ENCODE measurements at places on chromosomes 7 and 10. TPM values are rescaled to one million over a fixed set of nuclear protein-coding genes. Genes with fewer than 3 reads are reported as not detected.

The UBE2D4 gene
- total RNA-seq: 3.4 TPM

DNA sequence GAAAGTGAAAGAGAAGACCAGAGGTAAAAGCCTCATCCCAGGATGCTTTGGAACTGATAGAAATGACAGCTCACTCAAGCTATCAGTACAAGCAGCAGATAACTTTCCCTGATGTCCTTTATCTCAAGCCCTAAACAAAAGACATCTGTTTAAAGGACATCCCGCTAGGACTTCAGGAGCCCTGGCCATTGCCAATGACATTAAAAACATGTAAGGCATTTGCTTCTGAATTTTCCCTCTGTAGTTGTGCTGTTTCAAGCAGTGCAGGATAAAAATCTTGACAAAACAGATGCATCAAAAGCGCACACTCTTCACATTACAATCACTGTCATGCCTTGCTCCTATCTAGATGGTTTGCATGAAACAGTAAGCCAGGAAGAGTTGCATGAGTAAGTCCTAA lies 159.8 kb downstream of the AOAH start:
- no peak for DNase-seq
- no peaks in the 10 kb centered on the region for H3K4me1 ChIP-seq
- no peaks in the 10 kb centered on the region for H3K27me3 ChIP-seq
- no peak overlapping the region for H3K4me3 ChIP-seq
- H3K36me3 ChIP-seq: no peaks in the 10 kb centered on the region
- no peak overlapping the region for H3K27ac ChIP-seq

DNA sequence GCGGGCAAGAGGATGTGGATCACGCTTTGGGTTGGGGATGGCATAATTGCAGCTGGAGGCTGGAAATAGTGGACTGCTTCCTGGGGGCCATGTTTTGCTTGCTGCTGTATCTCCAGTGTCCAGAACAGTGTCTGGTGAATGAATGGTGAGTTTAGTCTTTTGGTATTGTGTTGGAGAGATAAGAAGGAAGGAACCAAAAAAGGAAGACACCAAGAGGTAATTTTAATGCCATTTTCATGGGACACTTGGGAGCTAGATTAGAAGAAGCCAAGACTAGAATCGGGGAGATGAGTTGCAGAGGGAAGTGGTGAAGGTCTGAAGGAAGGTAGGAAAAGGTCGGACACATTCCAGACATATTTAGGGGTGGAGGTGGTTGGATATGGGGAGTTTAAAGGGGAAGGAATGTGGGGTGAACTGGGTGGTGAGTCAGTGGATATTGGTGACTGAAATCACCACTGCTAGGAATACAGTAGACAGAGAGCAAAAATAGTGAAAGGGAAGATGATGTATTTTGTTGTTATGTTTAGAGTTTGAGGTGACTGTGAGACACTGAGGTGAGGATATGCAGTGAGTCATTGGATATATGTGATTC lies 76.7 kb downstream of the CCNY start:
- no peak overlapping the region for H3K4me3 ChIP-seq
- H3K36me3 ChIP-seq: no peaks in the 10 kb centered on the region
- H3K27me3 ChIP-seq: no peaks in the 10 kb centered on the region
- no peak for DNase-seq
- H3K27ac ChIP-seq: no peak overlapping the region

GRCh38 chr10:95440756-95441546 lies 120.2 kb downstream of the SORBS1 start:
- no peaks in the 10 kb centered on the region for H3K36me3 ChIP-seq
- H3K4me3 ChIP-seq: no peak overlapping the region
- H3K27me3 ChIP-seq: no peaks in the 10 kb centered on the region
- DNase-seq: no peak

GRCh38 chr7:70044064-70044463 lies 445.8 kb downstream of the AUTS2 start:
- H3K36me3 ChIP-seq: no peaks in the 10 kb centered on the region
- no peaks in the 10 kb centered on the region for H3K27me3 ChIP-seq
- peaks cover 4% of the 10 kb centered on the region for H3K4me1 ChIP-seq
- no peak overlapping the region for H3K4me3 ChIP-seq
- DNase-seq: no peak

DNA sequence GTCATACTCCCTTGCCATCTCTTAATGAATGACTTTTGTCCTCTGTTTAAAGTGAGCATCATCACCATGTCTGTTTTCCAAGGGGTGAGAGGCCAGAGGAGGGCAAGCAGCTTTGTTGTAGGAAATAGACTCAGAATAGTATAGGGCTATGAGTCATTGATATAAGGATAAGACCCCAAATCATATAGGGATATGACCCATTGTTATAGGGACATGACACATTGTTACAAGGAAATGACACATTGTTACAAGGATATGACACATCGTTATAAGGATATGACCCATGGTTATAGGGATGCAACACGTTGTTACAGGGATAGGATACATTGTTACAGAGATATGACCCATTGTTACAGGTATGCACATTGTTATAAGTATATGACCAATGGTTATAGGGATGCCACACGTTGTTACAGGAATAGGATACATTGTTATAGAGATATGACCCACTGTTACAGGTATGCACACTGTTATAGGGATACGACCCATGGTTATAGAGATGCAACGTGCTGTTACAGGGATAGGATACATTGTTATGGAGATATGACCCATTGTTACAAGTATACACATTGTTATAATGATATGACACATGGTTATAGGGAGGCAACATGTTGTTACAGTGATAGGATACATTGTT lies 311.1 kb upstream of the ADARB2 start:
- no peak overlapping the region for H3K27ac ChIP-seq
- no peaks in the 10 kb centered on the region for H3K4me1 ChIP-seq
- no peak overlapping the region for H3K4me3 ChIP-seq
- H3K36me3 ChIP-seq: no peaks in the 10 kb centered on the region

DNA sequence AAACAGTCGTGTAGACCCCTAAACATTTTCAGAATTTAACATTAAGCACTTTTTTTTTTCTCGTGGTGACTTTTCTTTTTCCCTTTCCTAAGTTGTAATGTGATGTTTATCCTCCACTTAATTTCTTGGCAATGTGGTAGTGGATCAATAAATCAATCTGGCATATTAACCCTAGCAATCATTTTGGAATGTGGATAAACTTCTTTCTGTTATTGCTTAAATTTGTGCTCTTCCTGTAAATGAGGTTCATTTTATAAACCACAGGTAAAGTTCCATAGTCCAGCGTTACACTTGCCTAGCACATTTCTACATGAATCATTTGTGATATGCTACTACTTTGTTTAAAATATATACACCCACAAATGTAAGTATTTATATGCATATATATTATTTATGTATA lies 247.4 kb upstream of the ETV1 start:
- H3K36me3 ChIP-seq: no peaks in the 10 kb centered on the region

GRCh38 chr7:94258418-94259300 lies 136.0 kb upstream of the COL1A2 start:
- H3K4me1 ChIP-seq: no peaks in the 10 kb centered on the region
- H3K4me3 ChIP-seq: no peak overlapping the region
- H3K27me3 ChIP-seq: no peaks in the 10 kb centered on the region
- no peak for DNase-seq

Data from H1 (cell line).